Fibroblast of skin of abdomen (primary cell): ENCODE measurements at places on chromosomes 6 and 20.

DNA sequence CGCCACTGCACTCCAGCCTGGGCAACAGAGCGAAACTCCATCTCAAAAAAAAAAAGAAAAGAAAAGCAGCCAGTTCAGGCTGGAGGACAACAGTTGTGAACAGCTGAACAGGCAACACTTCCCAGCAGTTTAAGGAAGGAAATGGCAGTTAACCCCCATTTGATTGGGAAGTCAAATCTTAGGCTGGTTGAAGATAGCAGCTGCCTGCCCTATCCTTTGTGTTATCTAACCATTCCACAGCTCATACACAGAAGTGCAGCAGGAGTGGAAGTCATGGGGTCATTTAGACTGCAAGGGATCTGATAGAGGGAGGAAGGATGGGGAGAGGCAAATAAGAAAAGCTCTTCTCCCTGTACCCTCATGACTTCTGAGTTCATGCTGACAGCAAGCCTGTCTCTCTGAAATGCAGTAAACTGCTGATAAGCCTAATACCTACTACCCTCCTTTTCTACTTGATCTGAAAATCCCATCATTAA, 35.3 kb downstream of the KCTD20 start:
- no peak for DNase-seq

DNA sequence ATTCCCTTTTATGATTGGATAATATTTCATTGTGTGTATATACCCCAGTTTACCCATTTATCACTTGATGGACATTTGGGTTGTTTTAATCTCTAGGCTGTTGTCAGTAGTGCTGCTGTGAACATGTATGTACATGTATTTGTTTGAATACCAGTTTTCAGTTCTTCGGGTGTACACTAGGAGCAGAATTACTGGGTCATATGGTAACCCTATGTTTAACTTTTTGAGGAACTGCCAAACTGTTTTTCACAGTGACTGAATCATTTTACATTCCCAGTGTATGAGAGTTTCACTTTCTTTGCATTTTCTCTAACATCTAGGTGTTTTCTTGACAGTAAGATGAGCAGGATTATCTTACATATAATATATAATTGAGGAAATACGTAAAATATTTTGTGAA, 44.7 kb upstream of the ADIG start:
- peak; percentile 55 for DNase-seq

- DNase-seq = peak; percentile 88
These were observed 370.5 kb upstream of the RSPO3 start for GRCh38 chr6:126747728-126748540.

- DNase-seq = no peak
These were observed 537.4 kb upstream of the BTBD3 start for GRCh38 chr20:11380283-11380682.

- DNase-seq = peak; percentile 70
These were observed 4.3 kb downstream of the VAPB start for GRCh38 chr20:58393299-58393698.

GRCh38 chr20:7057611-7058010, 290.1 kb downstream of the BMP2 start:
- no peak for DNase-seq

- DNase-seq = no peak
These were observed 170.3 kb upstream of the SNX9 start for GRCh38 chr6:157652601-157653363.

GRCh38 chr6:160034036-160034930, 65.4 kb downstream of the IGF2R start:
- peak; percentile 29 for DNase-seq

DNA sequence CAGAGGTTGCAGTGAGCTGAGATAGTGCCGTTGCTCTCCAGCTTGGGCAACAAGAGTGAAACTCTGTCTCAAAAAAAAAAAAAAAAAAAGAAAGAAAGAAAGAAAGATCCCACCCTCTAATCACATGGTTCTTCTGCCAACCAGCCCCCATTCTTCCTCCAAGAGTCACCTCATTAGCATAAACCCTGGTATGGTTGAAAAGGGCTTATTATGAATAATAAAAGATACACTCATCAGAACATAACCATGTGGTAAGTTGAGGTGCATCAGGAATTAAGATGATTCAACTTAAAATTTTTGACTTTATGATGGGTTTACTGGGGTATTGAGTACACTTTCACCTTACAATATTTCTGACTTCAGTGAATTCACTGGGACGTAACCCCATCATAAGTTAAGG, 793 bp upstream of the TRIM40 start:
- DNase-seq = no peak

- DNase-seq = peak; percentile 48
These were observed 65.9 kb downstream of the PPP1R14C start for GRCh38 chr6:150208611-150209352.

DNA sequence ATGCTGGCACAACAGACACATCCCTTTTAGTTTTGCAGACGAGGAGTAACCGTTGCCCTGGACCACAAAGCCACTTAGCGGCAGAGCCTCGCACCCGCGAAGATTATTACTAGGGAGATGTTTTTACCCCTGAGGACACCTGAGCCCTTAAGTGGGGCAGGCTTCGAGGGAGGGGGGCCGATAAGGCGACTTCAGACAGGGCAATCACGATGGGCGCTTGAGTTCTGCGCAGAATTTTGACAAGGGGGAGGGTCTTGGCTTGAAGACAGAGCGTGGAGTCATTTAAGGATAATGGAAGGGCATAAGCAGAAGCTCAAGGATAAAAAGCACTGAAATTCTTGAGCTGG, 650 bp upstream of the TTK start:
- peak; percentile 9 for DNase-seq

DNA sequence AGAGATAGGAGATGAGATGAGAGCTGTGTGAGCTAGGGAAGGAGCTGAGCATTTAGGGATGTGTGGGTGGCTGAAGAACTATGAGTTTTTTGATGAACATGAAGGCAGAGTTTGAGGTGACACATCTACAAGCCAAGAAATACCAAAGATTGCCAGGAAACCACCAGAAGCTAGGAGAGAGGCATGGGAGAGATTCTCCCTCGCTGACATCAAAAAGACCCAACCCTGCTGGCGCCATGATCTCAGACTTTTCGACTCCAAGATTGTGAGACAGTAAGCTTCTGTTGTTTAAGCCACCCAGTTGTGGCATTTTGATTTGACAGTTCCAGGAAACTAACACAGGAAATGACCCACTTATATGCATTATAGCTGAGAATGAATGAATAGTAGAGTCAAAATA, 790.9 kb downstream of the TFAP2A start:
- DNase-seq = peak; percentile 6

DNA sequence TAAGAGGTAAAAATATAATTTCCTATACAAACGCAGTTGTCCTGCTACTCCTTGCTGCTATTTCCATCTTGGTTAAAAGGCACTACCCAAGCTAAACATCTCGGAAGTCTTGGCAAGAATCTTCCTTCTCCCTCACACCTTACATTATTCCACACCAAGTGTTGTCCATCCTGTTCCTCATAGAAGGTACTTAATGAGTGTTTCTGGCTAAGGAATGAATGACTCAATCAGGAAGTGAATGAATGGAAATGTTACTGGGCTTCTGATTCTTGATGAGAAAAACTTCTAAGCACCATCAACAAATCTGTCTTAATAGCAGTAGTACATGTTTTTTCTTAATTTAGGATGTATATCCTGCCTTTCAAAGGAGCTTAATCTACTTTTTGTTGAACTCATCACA, 40.6 kb upstream of the RSPO3 start:
- no peak for DNase-seq

DNA sequence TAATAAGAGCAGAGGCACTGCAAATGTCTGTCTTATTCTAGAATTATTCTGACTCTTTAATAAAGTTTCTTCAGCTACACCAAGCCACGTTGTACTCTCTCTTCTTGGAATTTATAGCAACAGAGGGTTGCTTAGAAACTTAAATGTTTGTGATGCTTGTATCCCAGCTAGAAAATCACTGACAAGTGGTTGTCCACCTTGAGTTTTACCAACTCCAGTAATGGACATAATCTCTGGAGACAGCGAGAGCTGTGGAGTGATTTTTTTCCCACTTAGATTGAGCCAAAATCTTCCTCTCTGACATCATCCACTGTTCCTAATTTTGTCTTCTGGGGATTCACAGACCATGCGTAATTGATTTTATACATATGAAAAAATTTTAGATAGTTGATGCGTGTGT, 8.0 kb downstream of the ECT2L start:
- peak; percentile 51 for DNase-seq

DNA sequence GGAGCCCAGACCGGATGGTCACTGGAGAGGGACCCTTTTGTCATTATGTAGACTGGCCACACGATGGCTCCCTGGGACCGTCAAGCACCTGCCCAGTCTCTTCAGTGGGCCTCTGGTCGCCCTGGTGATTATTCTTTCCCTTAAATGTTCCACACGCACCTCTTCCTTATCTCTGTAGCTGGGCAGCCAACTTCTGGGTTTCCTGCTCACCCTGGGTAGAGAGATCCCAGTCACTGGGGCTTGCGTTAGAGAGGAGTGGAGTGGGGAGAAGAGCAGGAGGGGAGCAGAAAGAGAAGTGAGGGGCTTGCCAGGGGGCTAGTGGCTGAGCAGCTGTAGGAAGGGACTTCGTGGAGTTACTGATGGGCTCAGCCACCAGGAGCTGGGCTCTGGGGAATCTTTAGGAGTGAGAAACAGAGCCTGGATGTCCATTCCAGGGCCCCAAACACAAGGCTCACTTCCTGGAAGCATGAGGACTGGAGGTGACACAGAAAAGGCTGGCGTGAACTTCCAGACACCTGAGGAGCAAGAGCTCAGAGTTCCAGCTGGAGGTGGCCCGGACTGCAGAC, 150.1 kb downstream of the DHX35 start:
- peak; percentile 28 for DNase-seq

DNA sequence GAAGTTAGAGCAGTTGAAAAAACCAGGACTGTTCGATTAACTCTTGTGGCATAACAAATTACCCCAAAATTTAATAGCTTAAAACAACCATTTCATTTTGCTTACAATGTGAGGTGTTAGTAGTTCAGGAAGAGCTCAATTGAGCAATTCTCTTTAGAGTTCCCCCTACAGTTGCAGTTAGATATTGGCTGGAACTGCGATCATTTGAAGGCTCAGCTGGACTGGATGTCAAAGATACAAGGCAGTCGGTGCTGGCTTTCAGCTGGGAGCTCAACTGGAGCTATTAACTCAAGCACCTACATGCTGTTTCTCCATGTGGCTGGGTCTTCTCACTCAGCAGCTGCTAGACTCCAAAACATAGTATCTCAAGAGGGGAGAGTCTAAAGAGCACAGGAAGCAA, 96.0 kb upstream of the LOC128125822 start:
- no peak for DNase-seq

- DNase-seq = peak; percentile 56
These were observed at the start of gene ADGB for GRCh38 chr6:146598772-146599405. Gene ADGB (plus strand): TSS chr6:146598972. CDS start chr6:146599041, 69 bp downstream.

GRCh38 chr6:21707524-21708319, 114.2 kb downstream of the SOX4 start:
- no peak for DNase-seq

- no peak for DNase-seq
These were observed 25.0 kb upstream of the TRPC4AP start for GRCh38 chr20:35117629-35118028.

DNA sequence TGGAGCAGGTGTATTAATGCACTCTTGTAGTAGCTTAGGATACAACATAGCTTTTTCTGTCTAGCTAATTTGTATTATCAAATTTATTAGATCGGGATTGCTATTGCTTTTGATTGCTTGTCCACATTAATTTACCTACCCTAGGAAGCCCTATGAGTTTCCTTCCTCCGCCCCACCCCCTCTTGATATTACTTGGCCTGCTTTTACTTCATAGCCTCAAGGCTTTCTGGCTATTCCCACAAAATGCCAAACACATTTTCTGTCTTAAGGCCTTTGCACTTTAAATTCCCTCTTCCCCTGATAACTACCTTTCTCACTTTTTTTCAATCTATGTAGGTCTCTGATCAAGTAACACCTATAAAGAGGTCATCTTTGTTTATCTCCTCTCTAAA, 99.1 kb upstream of the PRSS16 start:
- no peak for DNase-seq

DNA sequence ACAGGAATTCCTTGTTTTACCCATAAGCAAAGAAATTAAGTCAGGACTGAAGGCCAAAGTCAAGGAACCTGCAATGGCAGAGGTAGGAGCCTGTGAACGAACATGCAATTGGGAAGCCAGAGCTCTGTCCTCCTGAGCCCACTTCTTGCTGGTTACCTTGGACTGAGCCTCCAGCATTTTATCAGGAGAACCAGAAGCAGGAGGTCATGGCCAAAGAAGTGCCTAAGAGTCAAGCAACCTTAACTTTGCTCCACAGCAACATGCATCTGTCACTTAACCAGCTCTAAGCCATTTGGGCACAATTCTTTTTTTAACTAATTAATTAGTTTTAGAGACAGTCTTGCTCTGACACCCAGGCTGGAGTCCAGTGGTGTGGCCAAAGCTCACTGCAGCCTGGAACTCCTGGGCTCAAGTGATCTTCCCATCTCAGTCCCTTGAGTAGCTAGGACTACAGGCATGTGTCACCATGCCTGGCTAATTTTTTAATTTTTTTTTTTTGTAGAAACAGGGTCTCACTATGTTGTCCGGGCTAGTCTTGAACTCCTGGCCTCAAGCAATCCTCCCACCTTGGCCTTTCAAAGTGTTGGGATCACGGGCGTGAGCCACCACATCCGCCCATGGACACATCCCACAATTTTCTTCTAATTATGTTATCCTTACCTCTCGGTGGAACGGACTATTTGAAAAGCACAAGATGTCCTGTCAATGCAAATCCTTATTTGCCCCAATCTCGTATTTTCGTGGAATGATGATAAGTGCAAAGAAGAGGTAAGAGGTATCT, 334.2 kb downstream of the CD83 start:
- no peak for DNase-seq

DNA sequence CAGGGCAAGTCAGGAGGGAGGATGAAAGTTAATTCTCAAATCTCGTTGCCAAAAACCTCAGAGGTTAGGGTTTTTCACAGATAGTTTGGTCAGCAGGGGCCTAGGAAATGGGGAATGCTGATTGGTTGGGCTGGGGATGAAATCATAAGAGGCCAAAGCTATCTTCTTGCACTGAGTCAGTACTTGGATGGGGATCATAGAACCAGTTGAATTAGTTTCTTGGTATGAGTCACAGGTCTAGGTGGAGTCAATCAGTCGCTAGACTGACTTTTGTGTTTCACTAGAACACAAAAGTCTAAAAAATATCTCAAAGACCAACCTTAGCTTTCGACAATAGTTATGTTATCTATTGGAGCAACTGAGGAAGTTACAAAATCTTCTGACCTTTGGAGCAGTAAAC, 368.5 kb downstream of the TBC1D32 start:
- DNase-seq = no peak

DNA sequence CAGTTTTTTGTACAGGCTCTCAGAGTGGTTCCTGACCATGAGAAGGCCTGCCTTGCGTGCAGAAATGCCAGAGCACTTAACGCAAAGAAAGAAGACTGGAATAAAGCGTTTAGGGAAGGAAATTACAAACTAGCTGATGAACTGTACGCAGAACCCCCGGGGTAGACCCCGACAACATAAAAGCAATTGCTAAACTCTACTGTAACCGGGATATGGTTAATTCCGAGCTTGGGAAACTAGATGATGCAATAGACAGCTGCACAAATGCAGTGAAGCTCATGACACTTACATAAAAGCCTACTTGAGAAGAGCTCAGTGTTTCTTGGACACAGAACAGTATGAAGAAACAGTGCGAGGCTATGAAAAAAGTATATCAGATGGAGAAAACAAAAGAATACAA, 35.7 kb downstream of the CITED2 start:
- peak; percentile 75 for DNase-seq
